ENCODE measurements at places on chromosomes 2 and 18. TPM values are rescaled to one million over a fixed set of nuclear protein-coding genes. Genes with fewer than 3 reads are reported as not detected.

DNA sequence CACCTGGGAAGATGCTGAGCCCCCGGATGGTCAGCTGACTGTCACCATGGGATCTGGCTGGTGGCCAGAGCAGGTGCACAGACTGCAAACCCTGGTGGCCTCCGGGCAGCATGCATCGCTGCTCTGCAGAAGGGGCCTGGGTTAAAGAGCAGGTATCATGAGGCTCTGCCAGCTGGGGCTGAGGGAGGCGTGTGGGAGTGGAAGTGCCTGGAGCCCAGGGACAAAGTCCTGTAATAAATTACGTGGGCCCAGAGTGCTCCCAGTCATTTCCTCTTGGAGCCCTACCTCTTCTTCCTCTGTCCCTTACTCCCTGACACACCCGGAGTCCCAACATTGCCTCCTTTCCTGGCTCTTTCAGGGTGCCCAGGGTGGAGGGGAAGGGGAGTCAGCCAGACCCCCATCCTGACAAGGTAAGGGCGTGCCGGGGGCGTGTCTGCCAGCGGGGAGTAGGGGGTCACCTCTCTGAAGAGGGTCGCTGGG lies at the start of gene MYO7B:
MYO7B (plus strand) TSS at position 262 of the 480 bp plus-strand sequence. CDS start 24,040 bp downstream, outside the sequence.
- DNase-seq: no peak
- H3K4me1 ChIP-seq: no peaks in the 10 kb centered on the region
- H3K27me3 ChIP-seq: peaks cover 29% of the 10 kb centered on the region
- no peak within 1 kb of the TSS for H3K4me3 ChIP-seq
- H3K36me3 ChIP-seq: no peaks in the 10 kb centered on the region

DNA sequence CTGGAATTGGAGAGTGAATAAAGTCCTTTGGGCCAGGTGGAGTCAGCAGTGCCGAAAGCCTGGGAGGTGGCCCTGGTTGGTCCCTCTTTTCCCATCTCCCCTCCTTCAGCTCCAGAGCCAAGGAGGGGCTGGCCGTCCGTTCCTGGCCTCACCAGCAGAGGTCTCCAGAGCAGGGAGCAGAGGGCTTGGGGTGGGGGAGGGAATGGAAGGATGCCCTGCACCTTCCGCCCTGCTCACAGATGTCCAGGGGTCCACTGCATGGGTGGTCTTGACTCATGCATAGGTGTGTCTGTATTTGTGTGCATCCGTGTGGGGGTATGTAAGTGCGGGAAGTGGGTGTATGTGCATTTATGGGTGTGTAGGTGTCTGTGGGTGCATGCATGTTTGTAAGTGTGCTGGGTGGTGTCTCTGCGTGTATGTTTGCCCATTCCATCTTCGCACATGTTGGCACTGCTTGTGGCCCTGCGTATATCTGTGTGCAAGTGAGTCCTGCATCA lies 201.8 kb downstream of the ZFP36L2 start:
- H3K4me1 ChIP-seq: peaks cover 7% of the 10 kb centered on the region
- DNase-seq: peak; percentile 72
- H3K4me3 ChIP-seq: no peak overlapping the region
- peaks cover 2% of the 10 kb centered on the region for H3K36me3 ChIP-seq
- H3K27ac ChIP-seq: no peak overlapping the region
- no peaks in the 10 kb centered on the region for H3K27me3 ChIP-seq

DNA sequence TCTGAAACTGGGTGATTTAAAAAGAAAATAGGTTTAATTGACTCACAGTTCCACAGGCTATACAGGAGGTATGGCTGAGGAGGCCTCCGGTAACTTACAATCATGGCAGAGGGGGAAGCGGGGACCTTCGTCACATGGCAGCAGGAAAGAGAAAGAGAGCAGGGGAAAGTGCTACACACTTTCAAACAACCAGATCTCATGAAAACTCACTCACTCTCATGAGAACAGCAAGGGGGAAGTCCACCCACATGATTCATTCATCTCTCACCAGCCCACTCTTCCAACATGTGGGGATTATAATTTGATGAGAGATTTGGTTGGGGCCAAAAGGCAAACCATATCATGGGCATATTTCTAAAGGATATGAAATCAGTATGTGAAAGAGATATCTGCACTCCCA lies 12.0 kb upstream of the ARHGAP15 start:
- H3K36me3 ChIP-seq: peaks cover 4% of the 10 kb centered on the region
- peak; percentile 49 for DNase-seq
- no peak overlapping the region for H3K4me3 ChIP-seq
- H3K4me1 ChIP-seq: peaks cover 34% of the 10 kb centered on the region
- H3K27ac ChIP-seq: peak overlapping the region; percentile 22
- H3K27me3 ChIP-seq: no peaks in the 10 kb centered on the region

GRCh38 chr2:15954761-15955160 lies 14.4 kb downstream of the MYCN start:
- no peaks in the 10 kb centered on the region for H3K4me1 ChIP-seq
- no peaks in the 10 kb centered on the region for H3K36me3 ChIP-seq
- no peak for DNase-seq
- no peak overlapping the region for H3K27ac ChIP-seq

GRCh38 chr18:36095936-36096519 lies 28.7 kb upstream of the RPRD1A start:
- no peak overlapping the region for H3K4me3 ChIP-seq
- peak; percentile 67 for DNase-seq
- no peak overlapping the region for H3K27ac ChIP-seq
- H3K4me1 ChIP-seq: peaks cover 4% of the 10 kb centered on the region
- no peaks in the 10 kb centered on the region for H3K36me3 ChIP-seq

- no peak overlapping the region for H3K4me3 ChIP-seq
- no peak for DNase-seq
- H3K36me3 ChIP-seq: peaks cover 3% of the 10 kb centered on the region
- H3K4me1 ChIP-seq: peaks cover 2% of the 10 kb centered on the region
- peaks cover 12% of the 10 kb centered on the region for H3K27me3 ChIP-seq
These were observed 2.5 kb downstream of the ASXL3 start for GRCh38 chr18:33580546-33580945.

- H3K4me1 ChIP-seq: no peaks in the 10 kb centered on the region
- DNase-seq: no peak
- no peak overlapping the region for H3K27ac ChIP-seq
These were observed 578.7 kb upstream of the NETO1 start for GRCh38 chr18:73446502-73446901.

DNA sequence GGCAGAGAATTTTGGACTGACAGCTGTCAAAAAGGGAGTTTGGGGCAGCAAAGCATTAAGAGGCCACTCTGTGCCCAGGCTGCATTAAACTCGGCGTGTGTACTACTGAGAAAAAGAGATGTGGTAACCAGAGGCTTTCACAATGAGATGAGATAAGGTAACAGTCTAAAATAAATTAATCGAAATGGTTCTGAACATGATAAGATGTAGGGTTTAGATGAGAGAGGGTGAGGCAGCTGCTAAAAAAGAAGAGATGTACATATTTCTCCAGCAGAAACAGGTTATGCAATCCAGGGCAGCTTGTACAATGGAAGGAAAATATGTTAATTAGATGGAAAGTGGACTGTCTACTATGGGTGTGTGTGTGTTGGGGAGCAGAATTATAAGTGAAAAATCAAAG lies 39.2 kb upstream of the ACTR3 start:
- H3K4me1 ChIP-seq: peaks cover 7% of the 10 kb centered on the region
- H3K27ac ChIP-seq: no peak overlapping the region
- DNase-seq: no peak
- H3K4me3 ChIP-seq: no peak overlapping the region
- H3K27me3 ChIP-seq: no peaks in the 10 kb centered on the region
- H3K36me3 ChIP-seq: peaks cover 16% of the 10 kb centered on the region

GRCh38 chr2:104120171-104120570 lies 733.7 kb upstream of the POU3F3 start:
- no peaks in the 10 kb centered on the region for H3K4me1 ChIP-seq
- H3K27ac ChIP-seq: no peak overlapping the region

ZNF385B gene
- total RNA-seq: not detected

AOX1 gene
- not detected for total RNA-seq

SLC9A4 gene
- total RNA-seq: 0.07 TPM

SETBP1 gene
- total RNA-seq: 22.6 TPM

TPGS2 gene
- 76.9 TPM for total RNA-seq

SGPP2 gene
- total RNA-seq: 23.0 TPM

ZBTB7C gene
- total RNA-seq: 0.56 TPM

RSAD2 gene
- total RNA-seq: 2.4 TPM
